ENCODE measurements at places on chromosomes 7 and 10.
A peak's percentile ranks its signal among the peaks of the same experiment; 100 is the strongest.

DNA sequence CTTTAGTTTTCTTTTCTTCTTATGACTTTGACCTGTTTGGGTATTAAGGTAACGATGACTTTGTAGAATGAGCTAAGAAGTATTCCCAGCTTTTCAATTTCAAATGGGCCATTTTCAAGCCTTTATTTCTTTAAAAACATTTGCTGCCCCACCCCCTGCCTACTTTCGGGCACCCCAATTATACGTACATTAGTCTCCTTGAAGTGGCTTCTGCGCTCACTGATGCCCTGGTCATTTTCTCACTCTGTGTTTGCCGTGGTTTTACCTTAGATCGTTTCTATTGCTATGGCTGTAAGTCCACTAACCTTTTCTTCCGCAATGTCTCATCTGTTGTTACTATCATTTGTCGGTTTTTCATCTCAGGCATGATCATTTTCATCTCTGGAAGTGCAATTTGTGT lies 24.9 kb downstream of the FOXL3 start:
- DNase-seq = no peak

DNA sequence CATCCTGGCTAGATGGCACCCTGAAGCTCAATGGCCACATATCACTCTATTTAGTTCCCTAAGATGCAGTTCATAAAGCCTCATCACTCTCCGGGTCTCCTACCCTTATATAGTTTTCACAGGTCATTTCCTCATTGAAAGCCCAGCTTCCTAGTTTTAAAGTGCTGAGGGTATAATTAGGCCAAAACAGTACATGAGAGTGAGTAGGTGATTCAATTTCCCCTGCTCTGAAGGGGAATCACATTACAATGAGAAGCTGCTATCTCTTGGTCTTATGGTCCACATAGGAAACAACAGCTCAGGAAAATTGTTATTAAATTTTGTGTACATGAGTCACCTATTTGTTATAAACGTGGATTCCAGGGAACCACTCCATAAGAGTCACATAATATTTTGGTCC lies 162.0 kb downstream of the SEMA3E start:
- no peak for DNase-seq

GRCh38 chr7:139597028-139597427 lies 73.5 kb downstream of the CLEC2L start:
- DNase-seq = no peak

DNA sequence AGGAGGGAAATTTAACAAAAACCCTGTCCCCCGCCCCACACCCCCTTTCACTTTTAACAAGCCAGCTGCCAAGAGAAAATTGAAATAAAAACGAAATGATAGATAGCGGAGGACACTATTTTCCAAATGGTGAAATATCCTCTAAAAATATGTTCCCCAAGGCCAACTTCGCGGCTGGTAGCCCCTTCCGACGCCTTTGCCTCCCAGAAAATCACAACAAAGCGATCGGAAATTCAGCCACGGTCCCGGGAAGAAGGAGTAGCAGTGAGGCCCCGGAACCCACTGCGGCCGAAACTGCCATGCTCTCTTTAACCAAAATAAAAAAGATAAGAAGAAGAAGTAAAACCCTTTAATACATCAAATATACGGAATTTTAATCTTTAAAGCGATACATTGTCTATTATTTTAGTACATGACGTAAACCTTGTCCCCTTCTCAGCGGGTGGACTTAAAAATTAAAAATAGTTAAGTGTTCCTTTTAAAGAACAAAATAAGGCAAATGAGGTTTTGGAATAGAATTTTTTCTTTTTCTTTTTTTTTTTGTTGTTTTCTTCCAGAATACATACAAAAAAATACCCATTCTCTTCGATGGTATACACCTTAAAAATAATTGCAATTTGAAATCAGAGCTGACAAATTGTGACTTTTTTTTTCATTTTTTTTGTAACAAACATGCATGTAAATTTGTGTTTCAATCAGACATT lies 3.9 kb downstream of the ZNF503 start:
- DNase-seq = no peak

- no peak for DNase-seq
Measured at GRCh38 chr7:15560968-15561367, 847 bp downstream of the AGMO start.

DNA sequence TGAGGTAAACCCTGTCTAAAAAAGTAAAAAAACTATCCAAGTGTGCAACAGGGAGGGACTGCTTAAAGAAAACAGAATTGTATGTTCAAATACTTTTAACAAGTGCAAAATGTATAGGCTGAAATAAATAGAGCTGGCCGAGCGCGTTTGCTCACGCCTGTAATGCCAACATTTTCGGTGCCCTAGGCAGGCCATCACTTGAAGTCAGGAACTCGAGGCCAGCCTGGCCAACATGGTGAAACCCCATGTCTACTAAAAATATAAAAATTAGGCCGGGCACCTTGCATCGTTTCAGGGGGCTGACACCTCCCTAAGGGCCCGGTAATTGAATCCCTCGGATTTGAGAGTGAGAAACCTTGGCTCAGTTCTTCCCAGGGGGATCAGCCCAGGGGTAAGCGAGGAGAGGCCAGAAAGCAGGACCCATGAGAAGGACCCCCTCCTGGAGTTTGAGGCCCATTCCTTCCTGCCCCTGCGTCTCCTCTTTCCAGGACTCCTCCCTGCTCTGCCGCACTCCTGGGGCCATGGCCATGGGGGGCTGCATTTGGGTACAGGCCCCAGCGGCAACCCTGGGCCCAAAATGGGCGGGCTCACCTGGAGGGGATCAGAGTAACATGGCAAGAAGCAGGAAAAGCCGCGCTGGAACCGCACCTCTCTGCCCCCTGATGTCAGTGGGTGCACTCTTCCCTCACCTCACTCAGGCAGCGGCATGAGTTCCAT lies 75.5 kb upstream of the TMEM248 start:
- DNase-seq = no peak

- no peak for DNase-seq
Measured at GRCh38 chr7:77504951-77505350, 32.1 kb upstream of the PTPN12 start.

DNA sequence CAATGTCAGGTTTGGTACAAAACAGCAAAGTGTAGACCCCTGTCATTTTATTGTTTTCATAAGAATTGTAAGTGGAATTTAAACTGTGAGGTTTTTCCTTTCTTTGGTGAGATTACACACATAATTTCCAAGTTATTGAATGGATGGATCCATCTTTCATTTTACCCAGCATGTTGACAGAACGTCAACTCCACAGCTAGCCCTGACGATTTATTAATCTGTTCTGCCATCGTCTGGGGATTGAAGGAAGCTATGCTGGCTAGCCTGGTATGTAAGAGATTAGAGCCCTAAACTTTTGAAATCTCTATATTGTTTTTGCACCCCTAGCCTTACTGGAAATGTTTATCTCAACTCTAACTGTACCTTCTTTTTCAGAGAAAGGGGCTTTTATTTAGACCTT lies 8.6 kb downstream of the WNT16 start:
- DNase-seq = no peak

- DNase-seq = no peak
Measured at GRCh38 chr7:37265006-37265405, 183.7 kb downstream of the ELMO1 start.

DNA sequence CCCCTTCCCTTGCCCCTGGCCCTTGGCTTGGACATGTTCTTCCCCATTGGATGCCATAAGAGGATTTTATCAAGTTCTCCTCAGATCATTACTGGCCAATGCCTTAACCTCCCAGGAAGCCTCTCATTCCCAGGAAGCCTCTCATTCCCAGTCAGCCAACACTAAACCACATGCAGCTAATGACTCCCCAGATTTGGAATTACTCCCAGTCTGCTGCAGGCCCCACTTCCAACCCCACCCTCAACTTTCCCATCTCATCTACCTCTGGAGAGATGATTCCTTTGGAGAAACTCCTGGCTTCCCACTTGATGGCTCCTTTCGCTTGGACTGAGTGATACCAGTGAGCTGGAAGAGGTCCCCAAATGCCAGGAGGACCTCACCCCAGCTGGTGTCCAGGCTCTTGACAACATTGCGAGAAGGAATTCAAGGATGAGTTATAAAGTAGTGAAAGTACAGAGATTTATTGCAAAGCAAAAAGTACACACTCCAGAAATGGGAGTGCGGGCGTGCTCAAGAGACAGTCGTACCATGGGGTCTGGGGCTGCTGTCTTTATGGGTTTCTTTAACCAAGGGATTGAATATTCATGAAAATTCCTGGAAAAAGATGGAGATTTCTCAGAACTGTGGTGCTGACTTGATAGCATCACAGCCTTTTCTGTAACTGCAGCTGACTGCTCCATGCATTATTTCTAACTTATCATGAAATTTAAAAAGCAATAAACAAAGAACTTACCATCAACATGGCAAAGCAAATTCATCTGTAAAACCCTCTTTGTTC lies 117.2 kb upstream of the ADCY1 start:
- no peak for DNase-seq

DNA sequence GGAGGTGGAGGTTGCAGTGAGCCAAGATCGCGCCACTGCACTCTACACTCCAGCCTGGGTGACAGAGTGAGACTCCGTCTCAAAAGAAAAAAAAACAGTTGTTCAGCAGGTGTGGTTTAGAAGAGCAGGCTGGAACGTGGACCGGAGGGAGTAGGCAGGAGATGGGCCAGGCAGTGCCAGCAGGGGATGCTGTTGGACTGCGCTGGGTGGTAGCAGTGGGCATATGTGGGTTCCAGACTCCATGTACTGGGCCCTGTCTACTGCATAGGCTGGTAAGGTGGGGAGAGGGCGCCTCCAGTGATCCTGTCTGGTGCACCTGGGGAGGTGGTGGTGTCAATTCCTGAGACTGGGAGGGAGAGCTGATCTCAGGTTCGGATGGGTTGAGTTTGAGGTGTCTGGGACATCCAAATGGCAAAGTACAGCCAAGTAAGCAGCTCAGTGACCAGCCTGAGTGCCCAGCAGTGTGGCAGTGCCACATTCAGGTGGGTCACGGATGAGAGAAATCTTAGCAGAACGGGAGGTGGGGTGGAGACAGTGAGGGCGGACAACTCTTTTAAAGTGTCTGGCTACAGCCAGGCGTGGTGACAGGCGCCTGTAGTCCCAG lies 25.9 kb downstream of the SFXN4 start:
- peak; percentile 10 for DNase-seq

DNA sequence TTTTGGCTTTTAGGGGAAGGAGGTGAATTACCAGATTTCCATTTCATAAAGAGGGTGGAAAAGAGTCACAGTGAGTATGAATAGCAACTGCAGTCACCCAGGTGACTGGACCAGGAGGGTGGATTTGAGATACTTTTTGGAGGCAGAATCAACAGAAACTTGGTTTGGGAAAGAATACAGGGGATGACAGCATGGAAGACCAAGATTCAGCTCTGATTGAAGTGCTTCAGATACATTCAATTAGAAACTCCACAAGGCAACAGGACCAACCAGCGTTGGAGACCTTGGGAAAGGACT lies 83.0 kb downstream of the SGMS1 start:
- no peak for DNase-seq

- DNase-seq = no peak
Measured at GRCh38 chr10:33569702-33570101, 235.2 kb upstream of the NRP1 start.

DNA sequence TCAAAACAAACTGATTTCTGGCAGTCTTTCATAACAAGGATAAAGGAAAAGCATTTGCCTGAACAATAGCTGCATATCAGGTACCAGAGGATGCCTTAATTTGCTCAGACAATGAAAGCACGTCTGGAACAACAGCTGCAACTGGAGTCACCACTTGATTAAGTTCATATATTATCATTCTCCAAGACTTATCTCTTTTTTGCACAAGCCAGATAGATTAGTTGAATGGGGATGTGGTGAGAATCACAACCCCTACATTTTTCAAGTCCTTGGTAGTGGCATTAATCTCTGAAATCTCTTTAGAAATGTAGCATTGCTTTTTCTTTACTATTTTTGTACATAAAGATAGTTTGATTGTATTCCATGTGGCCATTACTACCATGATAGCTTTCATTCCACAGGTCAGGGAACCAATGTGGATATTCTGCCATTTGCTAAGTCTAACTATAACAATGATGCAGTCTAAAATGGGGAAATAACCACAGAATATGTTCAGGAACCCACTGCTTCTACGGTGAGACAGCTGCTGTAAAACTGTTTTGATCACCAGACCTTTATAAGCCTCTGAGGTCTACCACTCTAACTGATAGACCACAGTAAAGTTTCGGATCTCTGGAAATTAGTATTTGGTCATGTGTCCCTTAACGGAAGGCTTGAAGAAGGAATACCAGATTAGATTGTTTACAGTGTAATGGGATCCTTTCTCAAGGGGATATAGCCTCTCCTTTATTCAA lies 1176.2 kb downstream of the DNAJB9 start:
- no peak for DNase-seq

DNA sequence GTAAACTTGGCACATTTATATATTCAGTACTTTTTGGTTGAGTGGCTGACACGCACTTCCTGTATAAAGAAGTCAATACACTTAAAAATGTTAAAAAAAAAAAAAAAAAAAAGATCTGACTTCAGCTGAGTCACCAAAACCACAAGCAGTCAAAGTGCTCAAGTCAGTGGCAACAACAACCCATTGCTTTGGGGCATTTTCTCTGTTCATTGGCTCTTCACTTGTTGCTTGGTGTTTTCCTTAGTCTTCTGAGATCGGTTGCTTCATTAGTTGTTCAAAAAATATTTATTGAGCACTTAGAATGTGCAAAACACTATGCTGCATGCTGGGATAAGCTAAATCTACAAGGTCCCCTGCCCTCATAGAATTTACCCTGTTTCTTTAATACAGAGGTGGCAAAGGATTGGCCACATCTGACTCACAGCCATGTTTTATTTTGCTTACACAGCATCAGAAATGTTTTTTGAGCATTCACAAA lies 63.7 kb downstream of the ZNRF2 start:
- DNase-seq = no peak

GRCh38 chr7:138898255-138898654 lies 82.9 kb downstream of the KIAA1549 start:
- no peak for DNase-seq

- no peak for DNase-seq
Measured at GRCh38 chr7:2523461-2523936, 3.9 kb downstream of the LFNG start.

GRCh38 chr10:99894613-99895012 lies 112.2 kb downstream of the ABCC2 start:
- DNase-seq = no peak

GRCh38 chr10:15745751-15746150 lies 26.0 kb upstream of the ITGA8 start:
- no peak for DNase-seq

GRCh38 chr10:49593998-49594397 lies 16.1 kb upstream of the SLC18A3 start:
- DNase-seq = no peak

- no peak for DNase-seq
Measured at GRCh38 chr10:25745976-25746375, 188.1 kb upstream of the MYO3A start.

GRCh38 chr7:15407910-15408309 lies 153.9 kb downstream of the AGMO start:
- no peak for DNase-seq

DNA sequence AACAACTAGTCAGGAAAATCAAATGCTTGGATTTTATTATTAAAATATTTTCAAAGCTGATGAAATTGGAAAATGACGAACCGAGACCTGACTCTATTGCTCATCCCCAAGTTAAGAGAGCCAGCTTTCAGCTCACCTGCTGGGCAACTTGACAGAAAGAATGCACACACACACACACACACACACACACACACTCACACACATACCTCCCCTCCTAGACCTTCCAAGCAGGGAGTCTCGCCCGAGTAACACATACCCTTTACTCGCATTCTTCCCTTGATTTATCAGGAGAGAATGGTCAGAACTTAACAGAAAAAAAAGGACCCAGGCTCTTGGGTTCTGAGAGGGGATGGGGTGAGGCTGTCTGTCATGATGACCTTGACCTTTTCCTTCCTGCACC lies 19.1 kb downstream of the GPRIN2 start:
- no peak for DNase-seq

- no peak for DNase-seq
Measured at GRCh38 chr10:580778-581177, 108.7 kb downstream of the DIP2C start.

GRCh38 chr10:91284486-91285090 lies 64.1 kb downstream of the PCGF5 start:
- no peak for DNase-seq
